A375 (cell line): ENCODE measurements at places on chromosomes 2 and 18. TPM values are rescaled to one million over a fixed set of nuclear protein-coding genes. Genes with fewer than 3 reads are reported as not detected.

MAP3K19 gene
- total RNA-seq = not detected in 2 replicates

PLB1 gene
- total RNA-seq = 0.23 and 0.58 TPM in 2 replicates

FBLN7 gene
- total RNA-seq = 0.11 and 0.21 TPM in 2 replicates

ASXL3 gene
- total RNA-seq = not detected in 2 replicates

UGT1A8 gene
- not detected in 2 replicates for total RNA-seq

ALPG gene
- total RNA-seq = not detected in 2 replicates
